CD4-positive, CD25-positive, alpha-beta regulatory T cell (primary cell): ENCODE measurements at places on chromosomes 2 and 18. TPM values are rescaled to one million over a fixed set of nuclear protein-coding genes. Genes with fewer than 3 reads are reported as not detected.

Gene SP5
- not detected for polyA plus RNA-seq

Gene ALPG
- not detected for polyA plus RNA-seq

Gene FLACC1
- 0.38 TPM for polyA plus RNA-seq

Gene MARCO
- polyA plus RNA-seq, result not detected

Gene TMEM200C
- not detected for polyA plus RNA-seq

Gene NAT8
- polyA plus RNA-seq, result not detected

Gene NOL4
- polyA plus RNA-seq, result not detected

Gene CPO
- not detected for polyA plus RNA-seq

Gene RPE
- polyA plus RNA-seq, result 24.9 TPM

Gene DYSF
- polyA plus RNA-seq, result 0.13 TPM

Gene GPBAR1
- not detected for polyA plus RNA-seq

Gene MC5R
- polyA plus RNA-seq, result not detected

Gene OR6B2
- polyA plus RNA-seq, result not detected

Gene METTL8
- polyA plus RNA-seq, result 27.3 TPM

Gene SLC39A10
- polyA plus RNA-seq, result 9.2 TPM

Gene MLPH
- polyA plus RNA-seq, result not detected

Gene NUP35
- polyA plus RNA-seq, result 10.4 TPM

Gene ACTR1B
- 22.6 TPM for polyA plus RNA-seq

Gene ITPRIPL1
- polyA plus RNA-seq, result 13.6 TPM

Gene TUBA3E
- polyA plus RNA-seq, result not detected

Gene CLEC4F
- polyA plus RNA-seq, result not detected

Gene EVA1A
- polyA plus RNA-seq, result not detected

Gene RTP5
- polyA plus RNA-seq, result not detected

Gene NYAP2
- polyA plus RNA-seq, result not detected

Gene AGXT
- polyA plus RNA-seq, result not detected

Gene STARD6
- polyA plus RNA-seq, result 0.30 TPM
